ENCODE measurements at places on chromosomes 6 and 20.

DNA sequence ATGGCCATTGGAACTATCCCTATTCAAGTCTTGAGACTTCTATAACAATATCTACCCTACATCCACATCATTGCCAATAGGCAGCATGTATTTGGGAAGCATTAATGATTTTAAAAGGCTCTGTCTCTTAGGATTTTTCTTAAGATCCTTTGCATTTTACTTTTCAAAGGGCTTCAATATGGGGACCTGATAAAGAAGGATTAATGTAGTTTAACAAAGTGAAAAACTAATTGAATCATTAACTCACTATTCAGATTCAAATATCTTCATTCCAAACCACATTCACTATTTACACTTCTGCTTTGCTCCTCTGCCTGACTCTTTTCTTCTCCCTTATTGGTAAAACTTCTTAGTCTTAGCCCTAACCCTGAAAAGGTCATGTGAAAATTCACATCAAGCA, 333.0 kb downstream of the EPHA7 start:
- DNase-seq: no peak

- no peak for DNase-seq
Observed at GRCh38 chr6:151576633-151577032, 82.8 kb downstream of the CCDC170 start.

DNA sequence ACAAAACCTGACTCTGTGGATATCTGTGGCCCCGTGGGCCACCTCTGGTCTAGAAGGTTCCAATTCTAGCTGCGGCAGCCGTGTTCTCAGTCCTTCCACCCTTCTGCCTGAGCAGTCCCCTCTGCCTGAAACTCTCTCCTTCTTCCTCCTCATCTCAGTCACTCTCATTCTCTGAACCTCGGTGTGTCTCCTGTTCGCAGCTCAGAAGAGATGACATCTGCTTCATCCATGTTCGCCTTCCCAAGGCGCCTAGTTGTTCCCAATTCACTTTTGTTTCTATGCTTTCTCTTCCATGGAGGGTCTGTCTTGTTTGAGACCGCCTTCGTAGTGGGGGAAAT, 95.5 kb downstream of the CEBPB start:
- DNase-seq: no peak

GRCh38 chr6:122653094-122653493, 42.9 kb downstream of the PKIB start:
- no peak for DNase-seq

GRCh38 chr20:10985536-10985935, 311.7 kb upstream of the JAG1 start:
- DNase-seq: no peak

GRCh38 chr6:41371461-41371991, 36.1 kb downstream of the NCR2 start:
- no peak for DNase-seq

GRCh38 chr6:126217497-126217896, 122.4 kb upstream of the CENPW start:
- DNase-seq: no peak

GRCh38 chr6:35581633-35582032, 68.9 kb upstream of the TULP1 start:
- no peak for DNase-seq

DNA sequence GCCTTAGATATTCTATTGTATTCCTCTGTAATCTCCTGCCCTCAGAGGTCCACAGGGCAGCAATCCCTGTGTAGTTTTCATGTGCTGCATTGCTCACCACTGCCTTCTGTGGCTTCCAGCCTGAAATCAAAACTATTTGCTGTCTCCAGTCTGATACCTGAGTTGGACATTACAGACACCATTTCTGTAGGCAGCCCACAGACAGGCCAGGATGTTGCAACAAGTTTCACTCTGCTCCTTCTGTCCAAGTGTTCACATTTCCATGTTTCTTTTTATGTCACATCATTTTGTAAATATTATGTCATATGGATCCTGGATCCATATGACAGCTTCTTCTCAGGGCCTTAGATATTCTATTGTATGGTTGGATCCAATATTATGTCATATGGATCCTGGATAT, 21.7 kb downstream of the ECI2 start:
- no peak for DNase-seq

DNA sequence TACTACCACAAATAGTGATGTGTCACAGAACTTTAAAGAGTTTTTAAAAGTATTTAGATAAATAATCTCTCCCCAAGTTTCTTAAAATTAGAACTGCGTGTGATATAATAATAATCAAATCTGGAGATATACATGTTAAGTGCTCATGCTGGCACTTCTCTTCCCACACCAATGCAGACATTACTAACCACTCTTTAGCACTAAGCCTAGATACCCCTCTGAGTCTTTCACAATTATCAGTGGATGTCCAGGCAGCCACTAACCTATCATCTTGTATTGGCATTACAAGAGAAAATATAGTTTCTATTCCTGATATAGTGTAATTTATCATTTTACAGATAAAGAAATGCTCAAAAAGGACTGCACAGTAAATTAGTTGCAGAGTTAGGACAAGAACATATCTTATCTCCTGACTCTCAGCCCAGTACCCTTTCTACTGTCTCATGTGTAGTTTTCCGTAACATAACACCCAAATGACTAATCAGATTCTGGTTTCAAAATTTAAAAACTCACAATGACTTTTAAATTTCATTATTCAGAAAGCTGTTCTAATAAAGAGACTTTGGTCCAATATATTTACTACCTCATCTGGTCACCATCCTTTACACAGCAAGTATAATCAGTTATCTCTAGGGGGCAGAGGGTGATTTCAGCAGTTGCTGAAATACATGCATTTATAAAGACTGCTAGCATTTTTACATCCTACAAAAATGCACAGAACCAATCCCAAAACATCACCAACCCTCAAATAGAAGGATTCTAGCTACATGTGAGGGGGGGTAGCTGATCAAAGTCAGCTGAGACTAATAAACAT, 215.5 kb upstream of the MCHR2 start:
- no peak for DNase-seq

- no peak for DNase-seq
Observed at GRCh38 chr6:79280756-79281155, 46.3 kb upstream of the HMGN3 start.

DNA sequence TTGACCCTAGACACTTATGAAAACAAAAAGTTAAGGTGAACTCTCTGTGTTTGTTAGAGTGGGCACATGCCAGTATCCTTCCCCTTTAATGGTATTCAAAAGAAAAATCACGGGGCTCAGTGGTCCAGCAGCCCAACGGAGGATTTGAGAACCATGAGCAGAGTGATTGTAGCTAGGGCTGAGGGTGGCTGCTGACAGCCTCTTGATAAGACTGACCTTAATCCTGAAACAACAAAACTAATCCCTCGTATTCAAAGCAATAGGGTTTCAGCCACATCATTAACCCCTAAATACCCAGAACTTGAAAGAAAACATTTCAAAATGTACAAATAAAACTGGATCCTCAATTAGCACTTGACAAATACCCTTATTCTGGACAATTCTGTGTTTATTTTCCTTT, 95.1 kb downstream of the SNAP25 start:
- DNase-seq: no peak

DNA sequence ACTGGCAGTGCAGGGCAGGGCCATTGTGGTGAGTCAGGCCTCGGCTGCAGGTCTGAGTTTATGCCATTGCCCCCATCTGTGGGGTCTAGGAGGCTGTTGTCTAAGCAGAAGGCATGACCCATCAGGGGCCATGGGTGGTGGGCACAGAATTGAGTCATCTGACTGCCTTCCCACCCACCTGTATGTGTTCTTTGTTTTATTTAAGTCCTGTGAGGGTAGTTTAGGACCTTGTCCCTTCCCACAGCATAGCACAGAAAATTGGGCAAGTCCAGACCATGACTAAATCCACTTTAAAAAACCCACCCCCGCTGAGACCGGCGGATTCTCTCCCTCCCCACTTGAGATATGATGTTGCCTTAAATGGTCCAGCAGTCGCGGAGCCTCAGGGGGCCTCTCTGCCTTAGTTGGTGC, 40.3 kb downstream of the ERMARD start:
- DNase-seq: no peak

- no peak for DNase-seq
Observed at GRCh38 chr20:58675641-58676040, 17.0 kb upstream of the NPEPL1 start.

GRCh38 chr6:150666071-150666470, 66.4 kb downstream of the PLEKHG1 start:
- DNase-seq: no peak

GRCh38 chr20:58242824-58243223, 14.4 kb upstream of the ANKRD60 start:
- no peak for DNase-seq

- DNase-seq: no peak
Observed at GRCh38 chr6:130970839-130971410, 92.1 kb downstream of the EPB41L2 start.

DNA sequence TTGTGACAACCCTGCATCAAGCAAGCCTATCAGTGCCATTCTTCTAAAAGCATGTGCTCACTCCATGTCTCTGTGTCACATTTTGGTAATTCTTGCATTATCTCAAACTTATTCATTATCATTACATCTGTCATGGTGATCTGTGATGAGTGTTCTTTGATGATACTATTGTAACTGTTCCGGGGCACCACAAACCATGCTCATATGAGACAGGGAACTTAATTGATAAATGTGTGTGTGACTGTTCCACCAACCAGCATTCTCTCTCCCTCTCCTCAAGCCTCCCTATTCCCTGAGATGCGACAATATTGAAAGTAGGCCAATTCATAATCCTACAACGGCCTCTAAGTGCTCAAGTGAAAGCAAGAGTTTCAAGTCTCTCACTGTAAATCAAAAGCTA, 4.0 kb downstream of the HUS1B start:
- no peak for DNase-seq

DNA sequence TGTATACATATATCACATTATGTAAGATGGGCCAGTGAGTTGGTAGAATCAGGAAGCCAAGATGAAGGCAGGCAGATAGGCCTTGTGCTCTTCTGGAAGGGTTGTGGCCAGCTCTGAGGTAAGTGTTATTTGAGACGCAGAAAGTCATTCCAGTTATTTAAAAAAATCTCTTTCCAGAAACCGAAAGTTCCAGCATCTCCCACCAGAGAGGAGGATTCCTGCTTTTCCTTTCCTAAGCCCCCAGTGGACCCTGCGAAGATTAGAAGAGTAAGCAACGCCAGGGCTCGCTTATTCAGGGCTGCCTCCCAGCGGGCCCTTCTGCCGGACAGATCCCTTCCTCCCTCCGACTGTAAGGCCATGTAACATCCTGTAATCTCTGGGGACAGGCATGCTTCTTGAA, 20.4 kb downstream of the ARMC2 start:
- DNase-seq: no peak

DNA sequence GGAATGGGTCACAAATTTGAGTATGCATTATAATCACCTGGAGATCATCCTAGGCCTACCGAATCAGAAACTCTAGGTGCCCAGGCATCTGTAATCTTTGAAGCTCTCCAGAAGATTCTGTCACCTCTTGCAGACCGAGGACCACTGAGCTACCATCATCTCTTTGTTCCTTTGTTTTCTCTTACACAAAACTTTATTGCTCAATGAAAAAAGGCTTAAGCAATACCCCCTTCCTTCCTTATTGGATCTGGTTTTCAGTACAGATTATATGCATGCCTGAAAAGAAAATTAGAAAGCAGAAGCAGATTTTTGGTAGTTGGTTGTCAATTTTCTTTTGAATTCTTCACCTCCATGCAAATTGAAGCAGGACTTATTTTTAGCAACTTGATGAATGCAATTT, 31.3 kb downstream of the STX11 start:
- DNase-seq: no peak

GRCh38 chr20:25580711-25581110, 4.6 kb downstream of the NINL start:
- DNase-seq: no peak

- no peak for DNase-seq
Observed at GRCh38 chr20:33679758-33680485, 5.7 kb upstream of the NECAB3 start.

DNA sequence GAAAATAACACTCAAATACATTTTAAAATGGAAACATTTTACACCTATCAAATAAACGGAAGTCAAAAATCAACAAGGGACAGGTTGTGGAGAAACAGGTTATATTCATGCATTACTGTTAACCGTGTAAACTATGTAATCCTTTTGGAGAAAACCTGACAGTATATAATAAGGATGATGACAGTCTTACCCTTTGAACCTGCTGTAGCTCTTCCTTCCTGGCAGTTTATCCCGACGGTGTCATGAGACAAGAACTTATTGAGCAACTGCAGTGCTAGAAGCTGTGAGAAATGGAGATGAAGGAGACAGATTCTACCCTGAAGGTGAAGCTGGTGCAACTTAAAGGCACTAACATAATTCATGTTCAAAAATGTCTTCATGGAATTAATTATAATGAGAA, 76.7 kb downstream of the PLEKHG1 start:
- DNase-seq: no peak

GRCh38 chr6:31805939-31806469, 762 bp downstream of the LSM2 start:
- no peak for DNase-seq

DNA sequence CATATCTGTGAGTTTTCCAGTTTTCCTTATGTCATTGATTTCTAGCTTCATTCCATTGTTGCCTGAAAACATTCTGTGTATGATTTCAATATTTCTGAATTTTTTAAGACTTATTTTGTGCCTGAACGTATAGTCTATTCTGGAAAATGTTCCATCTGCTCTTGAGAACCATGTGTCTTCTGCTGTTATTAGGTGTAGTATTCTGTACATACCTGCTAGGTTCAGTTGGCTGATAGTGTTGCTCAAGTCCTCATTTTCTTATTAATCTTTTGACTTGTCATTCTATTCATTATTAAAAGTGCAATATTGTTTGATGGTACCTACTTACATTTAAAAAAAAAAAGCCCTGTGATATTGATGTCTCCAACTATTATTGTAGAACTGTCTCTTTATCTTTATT, 869.8 kb upstream of the MAN1A1 start:
- no peak for DNase-seq

- no peak for DNase-seq
Observed at GRCh38 chr6:122677406-122677805, 67.2 kb downstream of the PKIB start.

DNA sequence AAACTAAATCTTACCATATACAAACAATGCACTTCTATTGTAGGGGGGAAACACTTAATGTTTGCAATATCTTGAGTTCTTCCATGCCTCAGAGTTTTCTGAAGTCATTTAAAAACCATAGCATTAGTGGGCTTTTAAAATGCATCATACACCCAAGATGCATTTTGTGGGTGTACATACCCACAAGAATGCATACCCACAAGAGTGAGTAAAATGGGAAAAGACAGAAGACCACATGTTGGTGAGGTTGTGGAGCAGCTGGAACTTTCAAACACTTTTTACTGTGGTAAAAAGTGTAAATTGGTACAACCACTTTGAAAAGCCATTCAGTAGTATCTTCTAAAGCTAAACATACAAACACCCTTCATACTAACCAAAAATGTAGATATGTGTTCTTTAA, 57.5 kb downstream of the CYB5R4 start:
- DNase-seq: no peak

GRCh38 chr6:52579006-52579660, 2.3 kb upstream of the TRAM2 start:
- DNase-seq: peak; percentile 76

DNA sequence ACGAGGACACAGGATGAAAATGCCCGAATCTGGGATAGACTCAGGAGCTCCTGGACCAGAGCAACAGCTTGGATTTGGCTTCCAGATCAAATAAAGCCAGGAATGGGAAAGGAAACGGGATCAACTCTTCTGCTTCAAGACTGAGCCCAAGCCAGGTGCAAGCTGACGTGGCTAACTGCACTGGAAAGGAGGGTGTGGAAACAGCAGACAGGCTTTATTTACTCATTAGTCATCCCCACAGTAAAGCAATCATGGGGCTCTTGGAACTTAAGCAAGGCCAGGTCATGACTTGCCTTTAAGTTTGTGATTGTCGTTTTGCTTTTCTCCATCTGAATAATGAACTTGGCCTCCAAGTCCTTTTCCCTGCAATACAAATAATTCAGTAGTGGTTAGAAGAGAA, 45.2 kb downstream of the KIF16B start:
- DNase-seq: peak; percentile 53
